ENCODE measurements at places on chromosomes 3 and 15. TPM values are rescaled to one million over a fixed set of nuclear protein-coding genes. Genes with fewer than 3 reads are reported as not detected.

Gene RFTN1
- 112 TPM for total RNA-seq

Gene CCR8
- 0.35 TPM for total RNA-seq

Gene CLDN18
- total RNA-seq: not detected

Gene P2RY1
- 1.0 TPM for total RNA-seq

Gene DZIP1L
- not detected for total RNA-seq

Gene PIF1
- 6.2 TPM for total RNA-seq

Gene LDHAL6B
- total RNA-seq: not detected

Gene FAM107A
- not detected for total RNA-seq

Gene ZNF860
- total RNA-seq: 0.10 TPM

Gene ZNF620
- 6.0 TPM for total RNA-seq

Gene SMAD3
- total RNA-seq: 63.0 TPM

Gene APOD
- total RNA-seq: not detected

Gene KIF7
- total RNA-seq: 3.6 TPM

Gene ACSBG1
- not detected for total RNA-seq

Gene LRTM1
- not detected for total RNA-seq

Gene CSPG4
- 0.09 TPM for total RNA-seq

Gene PAK6
- total RNA-seq: 7.6 TPM

Gene SMCO1
- total RNA-seq: not detected

Gene SPTBN5
- 5.2 TPM for total RNA-seq

Gene LYZL4
- total RNA-seq: not detected

Gene METTL6
- total RNA-seq: 11.8 TPM
